ENCODE measurements at places on chromosomes 11 and 22. TPM values are rescaled to one million over a fixed set of nuclear protein-coding genes. Genes with fewer than 3 reads are reported as not detected.

Gene SCGB2A2
- total RNA-seq: not detected

Gene FAM180B
- total RNA-seq: not detected

Gene GRIK4
- 0.68 TPM for total RNA-seq

Gene HEPHL1
- not detected for total RNA-seq

Gene ART5
- 12.0 TPM for total RNA-seq

- H3K36me3 ChIP-seq: no peaks in the 10 kb centered on the region
- peaks cover 6% of the 10 kb centered on the region for H3K4me1 ChIP-seq
- DNase-seq: no peak
- H3K27ac ChIP-seq: no peak overlapping the region
Observed at GRCh38 chr22:27075891-27076290, 418.5 kb downstream of the MIAT start.

DNA sequence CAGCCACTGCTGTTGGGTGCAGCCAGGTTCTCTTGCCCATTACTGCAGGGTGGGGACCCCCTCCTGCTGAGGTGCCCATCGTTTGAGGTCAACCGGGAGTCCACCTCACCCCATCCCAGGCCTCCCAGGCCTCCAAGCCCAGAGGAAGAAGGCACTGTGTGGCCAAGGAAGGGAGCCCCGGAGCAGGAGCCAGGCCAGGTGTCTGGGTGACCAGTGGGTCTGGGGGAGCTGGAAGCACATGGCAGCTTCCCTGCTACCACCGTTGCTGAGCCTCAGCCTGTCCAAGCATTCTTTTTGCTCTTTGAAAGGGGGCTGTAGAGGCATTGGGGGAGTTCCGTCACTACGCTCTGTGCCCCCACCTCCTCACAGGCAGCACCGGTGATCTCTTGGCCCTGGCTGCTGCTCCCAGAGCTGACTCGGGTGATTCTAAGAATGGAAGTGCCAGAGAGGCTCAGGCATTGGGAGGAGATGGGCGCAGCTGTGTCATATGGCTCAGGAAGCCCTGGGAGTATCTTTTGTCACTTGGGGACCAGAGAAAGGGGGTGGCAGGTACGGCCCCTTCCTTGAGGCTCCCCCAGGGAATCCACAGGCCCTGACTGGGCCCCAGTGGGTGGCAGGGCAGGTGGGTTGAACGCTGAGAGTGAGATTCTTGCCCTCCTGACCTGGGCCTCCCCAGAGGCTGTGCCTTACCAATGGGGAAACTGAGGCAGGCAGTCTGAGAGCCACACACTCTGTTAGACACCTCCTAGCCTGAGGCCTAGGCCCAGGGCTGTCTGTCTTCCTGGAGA, 1.9 kb downstream of the SEPTIN5 start:
- no peaks in the 10 kb centered on the region for H3K36me3 ChIP-seq
- H3K4me1 ChIP-seq: peaks cover 6% of the 10 kb centered on the region
- H3K27me3 ChIP-seq: peaks cover 98% of the 10 kb centered on the region
- no peak overlapping the region for H3K4me3 ChIP-seq
- H3K27ac ChIP-seq: no peak overlapping the region

DNA sequence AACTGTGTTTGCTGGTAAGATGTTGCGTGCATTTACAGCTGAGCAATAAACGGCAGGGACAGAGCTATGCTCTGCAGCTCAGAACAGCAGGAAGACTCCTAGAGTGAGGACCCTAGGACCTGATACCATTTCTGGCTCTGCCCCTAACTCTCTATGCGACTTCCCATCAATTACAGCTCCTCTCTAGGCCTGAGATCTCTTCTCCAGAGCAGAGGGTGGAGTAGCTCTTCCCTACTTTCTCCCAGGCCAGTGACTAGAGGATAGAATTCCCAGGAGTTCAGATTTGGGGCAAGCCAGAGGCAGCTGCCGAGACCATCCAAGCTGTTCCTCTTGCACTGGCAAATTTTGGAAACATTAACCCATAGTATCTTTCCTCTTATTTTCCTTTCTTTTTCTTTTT, 12.8 kb upstream of the SCGB1A1 start:
- no peak overlapping the region for H3K4me3 ChIP-seq
- no peak overlapping the region for H3K27ac ChIP-seq
- H3K4me1 ChIP-seq: no peaks in the 10 kb centered on the region
- H3K27me3 ChIP-seq: no peaks in the 10 kb centered on the region

DNA sequence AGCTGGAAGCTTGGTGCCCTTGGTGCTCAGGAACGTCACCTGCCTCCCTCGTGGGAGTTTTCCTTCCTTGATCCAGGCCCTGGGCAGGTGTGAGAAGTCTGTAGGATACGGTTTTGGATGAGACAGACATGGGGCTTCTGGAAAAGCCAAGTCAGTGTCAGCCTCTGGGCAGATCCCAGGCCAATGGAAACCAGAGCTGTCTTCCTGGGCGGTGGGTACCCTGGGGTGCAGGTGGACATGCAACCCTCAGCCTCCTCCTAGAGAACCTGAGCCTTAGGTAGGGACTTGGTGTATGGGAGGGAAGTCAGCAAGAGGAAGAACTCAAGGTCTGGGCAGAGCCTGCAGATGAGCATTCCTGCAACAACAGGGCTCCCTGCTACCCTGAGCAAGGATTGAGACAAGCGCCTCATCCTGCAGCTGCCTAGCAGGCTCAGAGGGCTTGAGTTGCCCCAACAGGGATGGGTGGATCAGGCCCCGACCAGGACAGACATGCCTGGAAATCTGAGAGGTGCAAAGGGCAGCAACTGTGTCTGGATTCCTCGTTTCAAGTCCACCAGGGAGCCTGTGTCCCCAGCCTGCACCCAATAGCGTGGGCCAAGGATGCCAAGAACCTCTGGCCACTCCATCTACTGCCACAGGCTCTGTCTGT, 37.6 kb upstream of the SYT13 start:
- H3K27ac ChIP-seq: no peak overlapping the region
- DNase-seq: no peak

GRCh38 chr11:7637447-7638157, 35.7 kb downstream of the CYB5R2 start:
- no peaks in the 10 kb centered on the region for H3K27me3 ChIP-seq
- H3K36me3 ChIP-seq: no peaks in the 10 kb centered on the region
- H3K4me1 ChIP-seq: no peaks in the 10 kb centered on the region
- DNase-seq: no peak

- no peak overlapping the region for H3K4me3 ChIP-seq
- no peak overlapping the region for H3K27ac ChIP-seq
- DNase-seq: no peak
- H3K36me3 ChIP-seq: no peaks in the 10 kb centered on the region
- peaks cover 22% of the 10 kb centered on the region for H3K4me1 ChIP-seq
Observed at GRCh38 chr11:95698676-95699557, 90.7 kb downstream of the FAM76B start.

- H3K4me1 ChIP-seq: no peaks in the 10 kb centered on the region
- no peak overlapping the region for H3K4me3 ChIP-seq
- H3K27ac ChIP-seq: no peak overlapping the region
- no peaks in the 10 kb centered on the region for H3K27me3 ChIP-seq
- no peak for DNase-seq
Observed at GRCh38 chr22:41531715-41532477, 12.4 kb downstream of the POLR3H start.

GRCh38 chr11:127622686-127623085, 622.1 kb upstream of the KIRREL3 start:
- H3K27ac ChIP-seq: no peak overlapping the region
- no peak for DNase-seq
- H3K4me1 ChIP-seq: peaks cover 10% of the 10 kb centered on the region
- no peaks in the 10 kb centered on the region for H3K27me3 ChIP-seq
- no peaks in the 10 kb centered on the region for H3K36me3 ChIP-seq

- H3K27ac ChIP-seq: no peak overlapping the region
- no peaks in the 10 kb centered on the region for H3K27me3 ChIP-seq
- DNase-seq: no peak
- no peaks in the 10 kb centered on the region for H3K36me3 ChIP-seq
- H3K4me1 ChIP-seq: peaks cover 17% of the 10 kb centered on the region
Observed at GRCh38 chr11:119890466-119890865, 161.5 kb upstream of the NECTIN1 start.

GRCh38 chr11:70844387-70844786, 408.0 kb downstream of the SHANK2 start:
- DNase-seq: no peak
- H3K36me3 ChIP-seq: no peaks in the 10 kb centered on the region
- no peaks in the 10 kb centered on the region for H3K27me3 ChIP-seq
- no peak overlapping the region for H3K27ac ChIP-seq

DNA sequence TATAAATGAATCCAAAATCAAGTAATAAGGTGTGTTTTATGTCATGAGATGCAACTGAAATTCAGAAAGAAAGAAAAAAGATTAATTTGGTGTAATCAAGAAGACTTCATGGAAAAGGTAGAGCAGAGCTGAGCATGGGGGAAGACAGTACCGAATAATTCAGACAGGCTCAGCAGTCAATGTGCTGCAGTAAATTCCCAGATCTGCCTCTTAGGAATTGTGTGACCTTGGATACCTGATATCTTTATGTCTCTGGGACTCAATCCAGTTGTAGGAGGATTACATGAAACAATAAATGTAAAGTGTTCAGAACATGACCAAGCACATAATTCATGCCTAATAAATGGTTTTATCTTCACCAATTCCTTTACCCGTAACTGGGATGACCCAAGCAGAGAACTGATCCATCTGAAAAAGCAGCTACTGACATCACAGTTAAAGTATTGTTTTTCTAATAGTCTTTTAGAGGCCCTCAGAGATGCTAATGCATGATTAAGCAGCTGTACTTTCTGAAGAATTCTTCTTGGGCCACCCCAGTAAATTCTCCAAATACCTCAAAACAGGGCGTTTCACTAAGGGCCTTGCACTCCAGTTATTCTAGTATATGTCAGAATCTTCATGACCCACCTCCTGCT, 7.8 kb downstream of the MS4A12 start:
- no peak overlapping the region for H3K4me3 ChIP-seq
- H3K27ac ChIP-seq: no peak overlapping the region
- H3K27me3 ChIP-seq: no peaks in the 10 kb centered on the region
- peaks cover 3% of the 10 kb centered on the region for H3K4me1 ChIP-seq

- peaks cover 9% of the 10 kb centered on the region for H3K4me1 ChIP-seq
- no peaks in the 10 kb centered on the region for H3K36me3 ChIP-seq
- no peak overlapping the region for H3K27ac ChIP-seq
- no peak for DNase-seq
Observed at GRCh38 chr11:131681920-131682319, 311.5 kb downstream of the NTM start.

GRCh38 chr22:27686534-27686933, 115.0 kb downstream of the MN1 start:
- DNase-seq: no peak
- H3K27me3 ChIP-seq: no peaks in the 10 kb centered on the region
- no peaks in the 10 kb centered on the region for H3K36me3 ChIP-seq
- H3K27ac ChIP-seq: no peak overlapping the region
- H3K4me3 ChIP-seq: no peak overlapping the region

DNA sequence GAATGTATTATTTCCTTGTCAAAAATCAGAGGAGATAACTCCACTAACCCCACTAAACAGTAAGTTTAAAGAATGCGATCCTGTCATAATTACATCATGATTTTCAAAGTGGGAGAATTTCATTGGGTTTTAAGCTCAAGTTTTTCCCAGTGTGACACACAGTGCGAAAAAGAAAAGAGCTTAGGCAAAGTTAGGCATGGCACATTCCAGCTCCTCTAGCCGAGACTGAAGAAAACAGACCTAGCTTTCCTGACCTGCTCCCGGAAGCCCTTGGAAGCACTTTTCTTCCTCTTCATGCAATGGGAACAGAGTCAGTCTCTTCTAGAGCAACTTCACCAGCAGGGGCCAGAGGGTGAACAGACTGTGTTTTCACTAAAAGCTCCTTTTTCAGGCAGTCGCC, 76.6 kb upstream of the AKIP1 start:
- H3K4me1 ChIP-seq: peaks cover 39% of the 10 kb centered on the region
- no peak overlapping the region for H3K27ac ChIP-seq
- no peaks in the 10 kb centered on the region for H3K27me3 ChIP-seq
- DNase-seq: no peak

DNA sequence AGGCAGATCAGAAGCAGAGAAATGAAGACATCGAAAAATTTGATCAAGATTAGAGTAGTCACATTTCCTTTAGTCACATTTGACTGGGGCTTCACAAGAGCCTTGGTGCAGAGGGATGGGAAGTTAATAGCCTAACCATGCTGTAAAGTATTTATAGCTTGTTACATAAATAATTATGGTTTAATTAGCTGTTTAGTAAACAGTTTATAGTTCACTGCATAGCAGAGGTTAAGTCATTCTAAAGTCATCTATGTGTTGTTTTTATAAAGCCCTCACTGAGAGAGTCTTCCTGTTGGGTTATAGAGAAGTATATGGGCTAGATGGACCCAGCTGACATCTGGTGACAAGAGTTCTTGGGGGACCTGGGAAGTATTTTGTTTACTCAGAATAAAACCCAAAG, 47.1 kb downstream of the INSC start:
- DNase-seq: no peak
- H3K27ac ChIP-seq: no peak overlapping the region
- H3K4me3 ChIP-seq: no peak overlapping the region

Data from neural progenitor cell (in vitro differentiated cells).